NCI-H187 (cell line): ENCODE measurements at places on chromosomes 6 and 20.

DNA sequence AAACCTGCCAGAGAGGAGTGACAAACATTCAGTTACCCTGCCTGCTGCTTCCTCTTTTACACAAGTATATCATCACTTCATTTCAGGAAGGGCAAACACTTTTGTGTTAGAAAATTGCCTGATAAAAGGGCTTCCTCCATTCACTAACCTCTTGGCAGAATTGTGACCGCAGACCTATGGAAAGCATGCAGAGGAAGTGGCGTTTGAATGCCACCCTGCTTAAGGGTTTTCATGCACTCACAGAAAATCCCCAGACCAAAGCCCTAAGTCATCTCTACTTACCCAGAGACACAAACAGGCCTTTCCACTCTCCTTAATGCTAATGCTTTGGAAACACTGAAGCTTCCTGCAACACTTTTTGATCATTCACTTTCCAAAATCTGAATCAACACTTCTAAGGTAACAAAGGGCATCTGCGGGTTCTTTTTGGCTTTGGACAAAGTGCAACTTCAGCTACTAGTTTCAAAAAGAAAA, 22.1 kb upstream of the RALGAPA2 start:
- DNase-seq = no peak

- no peak for DNase-seq
These were observed 68.9 kb downstream of the PERP start for GRCh38 chr6:138038142-138038870.

- no peak for DNase-seq
These were observed 28.2 kb upstream of the FUCA2 start for GRCh38 chr6:143539734-143540133.

GRCh38 chr6:39906318-39906761, 27.9 kb downstream of the MOCS1 start:
- no peak for DNase-seq

DNA sequence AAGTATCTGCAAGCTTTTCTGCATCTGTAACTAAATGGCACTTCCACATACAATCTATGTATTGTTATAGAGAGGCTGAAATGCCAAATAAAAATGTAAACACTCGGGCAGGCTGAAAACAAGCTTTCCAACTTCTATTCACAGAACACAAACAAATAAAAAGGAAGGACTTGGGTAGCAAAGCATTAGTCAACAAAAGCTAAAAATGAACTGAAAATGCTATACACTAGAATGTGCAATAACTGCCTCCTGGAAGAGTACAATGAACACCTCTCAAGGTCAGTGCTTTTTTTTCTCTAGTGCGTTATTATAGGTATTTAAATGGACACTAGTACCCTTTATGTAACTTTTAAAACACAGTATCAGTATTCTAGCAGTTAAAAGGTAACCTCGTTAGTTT, 31.4 kb downstream of the STK38 start:
- DNase-seq = no peak

DNA sequence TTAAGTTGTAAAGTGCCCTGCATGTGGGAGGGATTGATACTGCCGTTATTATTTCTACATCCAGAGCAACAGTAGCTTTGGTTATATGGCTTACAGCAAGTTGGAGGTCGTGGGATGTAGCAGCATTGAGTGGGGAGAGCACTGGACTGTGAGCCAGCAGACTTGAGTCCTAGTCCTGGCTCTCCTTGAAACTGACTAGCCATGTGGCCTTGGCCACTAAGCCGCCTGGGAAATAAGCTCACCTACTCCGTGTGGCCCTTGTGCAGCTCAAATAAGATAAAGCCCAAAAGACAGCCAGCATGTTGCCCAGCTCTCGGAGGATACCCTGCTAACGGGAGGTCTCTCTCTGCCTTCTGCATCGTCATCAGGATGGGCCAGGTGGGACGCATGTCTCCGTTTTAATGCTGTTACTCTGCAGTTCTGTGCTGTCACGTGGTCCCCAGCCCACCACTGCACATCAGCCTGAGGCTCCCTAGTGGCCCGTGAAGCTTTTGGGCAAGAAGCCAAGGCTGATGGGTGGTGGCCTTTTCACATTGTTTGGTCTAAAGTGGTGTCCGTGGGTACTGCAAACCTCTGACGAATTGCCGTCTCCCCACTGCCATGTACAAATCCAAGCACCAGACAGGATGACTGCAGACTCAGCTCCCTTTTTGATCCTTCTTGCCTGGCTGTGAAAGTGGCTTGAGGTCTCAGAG, 7.9 kb downstream of the EPB41L1 start:
- no peak for DNase-seq

DNA sequence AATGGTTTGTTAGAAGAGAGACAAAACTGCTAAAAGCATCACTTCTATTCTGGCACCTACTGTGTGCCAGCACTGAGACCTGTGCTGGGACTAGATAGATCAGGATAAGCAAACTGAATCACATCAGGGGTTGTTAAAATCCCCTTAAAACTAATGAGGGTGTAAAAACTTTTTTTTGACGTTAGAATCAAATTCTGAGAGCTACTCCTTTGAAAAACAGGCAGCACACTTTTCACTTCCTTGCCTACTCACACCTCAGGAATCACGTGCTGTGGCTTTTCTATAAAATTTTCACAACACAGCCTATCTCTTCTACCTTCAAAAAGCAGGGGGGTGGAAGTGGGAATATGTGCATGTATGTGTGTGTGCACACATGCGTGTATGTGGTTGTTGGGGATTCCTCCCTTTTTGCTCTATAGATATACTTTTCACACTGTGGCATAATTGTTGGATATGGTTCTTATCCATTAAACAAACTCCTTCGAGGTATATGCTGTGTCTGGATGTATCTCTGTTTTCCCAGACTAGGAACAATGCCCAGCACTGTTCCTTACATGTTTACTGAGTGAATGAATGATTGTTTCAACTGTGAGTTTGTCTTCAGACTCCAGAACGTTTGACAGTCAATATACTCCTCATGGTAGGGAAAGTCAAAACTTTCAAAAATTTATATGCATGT, 105.4 kb downstream of the FYN start:
- no peak for DNase-seq

GRCh38 chr6:36298027-36298426, 28.2 kb downstream of the PNPLA1 start:
- DNase-seq = no peak

GRCh38 chr20:14093652-14094051, 98.3 kb downstream of the MACROD2 start:
- DNase-seq = peak; percentile 11

DNA sequence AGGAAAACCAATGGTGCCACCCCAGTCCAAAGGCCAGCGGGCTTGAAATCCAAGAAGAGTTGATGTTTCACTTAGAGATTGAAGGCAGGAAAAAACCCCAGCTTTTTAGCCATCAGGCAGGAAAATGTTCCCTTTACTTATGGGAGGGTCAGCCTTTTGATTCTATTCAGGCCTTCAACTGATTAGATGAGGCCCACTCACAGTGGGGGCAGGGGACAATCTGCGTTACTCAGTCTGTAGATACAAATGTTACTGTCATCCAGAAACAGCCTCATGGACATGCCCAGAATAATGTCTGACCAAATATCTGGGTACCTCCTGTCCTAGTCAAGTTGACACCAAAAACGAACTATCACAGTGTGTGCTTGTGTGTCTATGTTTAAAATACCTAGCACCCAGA, 121.2 kb upstream of the KCNQ5 start:
- no peak for DNase-seq

GRCh38 chr6:35385457-35386202, 43.3 kb downstream of the PPARD start:
- DNase-seq = peak; percentile 40

- DNase-seq = no peak
These were observed 51.1 kb downstream of the ENPP1 start for GRCh38 chr6:131858765-131859415.

GRCh38 chr6:84466511-84466910, 239.1 kb upstream of the CEP162 start:
- no peak for DNase-seq

DNA sequence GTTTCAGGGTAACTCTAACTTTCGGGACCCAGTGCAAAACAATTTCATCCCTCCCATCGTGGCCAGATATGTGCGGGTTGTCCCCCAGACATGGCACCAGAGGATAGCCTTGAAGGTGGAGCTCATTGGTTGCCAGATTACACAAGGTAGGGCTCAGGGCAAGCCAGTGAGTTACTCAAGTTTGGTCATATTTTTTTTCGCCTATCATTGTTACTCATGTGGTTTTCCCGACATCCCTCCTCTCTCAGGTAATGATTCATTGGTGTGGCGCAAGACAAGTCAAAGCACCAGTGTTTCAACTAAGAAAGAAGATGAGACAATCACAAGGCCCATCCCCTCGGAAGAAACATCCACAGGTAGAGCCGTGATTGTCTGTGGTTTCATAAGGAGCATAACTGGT, 58.2 kb downstream of the DCBLD1 start:
- DNase-seq = no peak

GRCh38 chr6:157562997-157563396, 182.0 kb downstream of the ZDHHC14 start:
- no peak for DNase-seq

- DNase-seq = no peak
These were observed 359.3 kb upstream of the PLCB4 start for GRCh38 chr20:8709627-8710026.

DNA sequence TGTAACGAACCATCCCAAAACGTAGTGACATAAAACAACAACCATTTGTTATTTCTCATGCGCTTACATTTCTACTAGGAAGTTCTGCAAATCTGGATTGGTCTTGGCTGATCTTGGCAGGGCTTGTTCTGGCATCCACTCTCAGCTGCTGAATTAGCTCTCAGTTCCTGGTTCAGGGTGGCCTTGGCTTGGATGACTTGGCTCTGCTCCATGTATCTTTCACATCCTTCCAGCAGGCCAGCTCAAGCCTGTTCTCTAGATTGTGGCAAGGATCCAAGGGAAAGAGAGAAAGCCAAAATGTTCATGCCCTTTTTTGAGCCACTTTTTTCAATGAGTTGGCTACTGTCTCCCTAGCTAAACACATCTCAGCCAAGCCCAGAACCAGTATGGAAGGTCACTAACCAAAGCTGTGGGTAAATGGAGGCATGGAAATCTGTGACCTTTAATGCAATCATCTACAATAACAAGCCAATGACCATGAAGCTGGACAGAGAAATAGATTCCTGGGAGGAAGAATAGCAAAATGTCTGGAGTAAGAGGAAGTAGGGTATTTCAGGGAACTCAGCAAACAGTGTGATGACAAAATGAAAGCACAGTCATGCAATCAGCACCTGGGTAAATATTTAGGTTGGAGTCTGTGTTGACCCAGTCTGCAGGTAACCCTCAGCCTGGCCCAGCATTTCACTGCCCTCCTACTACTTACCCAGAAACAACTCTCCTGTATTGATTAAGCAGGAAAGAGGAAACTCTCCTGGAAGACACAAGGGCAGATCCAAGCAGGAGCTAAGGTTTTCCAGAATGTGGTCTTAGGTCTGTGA, 32.7 kb upstream of the SNAP25 start:
- DNase-seq = no peak

- no peak for DNase-seq
These were observed 12.1 kb upstream of the ZBP1 start for GRCh38 chr20:57632286-57632685.

GRCh38 chr6:154039231-154039842, at the start of gene OPRM1:
Gene OPRM1, plus strand, starts transcription at chr6:154039240. Its CDS starts 305 bp downstream, at chr6:154039545.
- DNase-seq = no peak

DNA sequence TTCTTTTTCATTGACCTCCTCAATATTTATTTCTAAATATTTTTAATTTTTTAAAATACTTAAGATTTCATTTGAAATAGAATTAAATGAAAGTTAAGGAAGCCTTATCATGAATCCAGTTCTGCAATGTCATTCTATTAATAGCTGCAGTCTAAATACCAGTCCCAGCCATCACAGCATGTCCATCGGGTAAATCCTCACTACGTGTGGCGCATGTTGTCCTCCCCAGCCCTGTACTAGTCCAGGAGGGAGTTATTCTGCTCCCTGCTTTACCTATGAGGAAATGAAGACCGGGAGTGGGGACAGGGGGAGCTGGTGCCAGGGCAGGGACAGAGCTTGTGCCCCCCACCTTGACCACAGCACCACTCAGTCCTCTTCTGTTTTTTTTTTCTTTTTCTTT, 125.1 kb upstream of the QKI start:
- DNase-seq = no peak

- no peak for DNase-seq
These were observed 46.0 kb upstream of the IL17A start for GRCh38 chr6:52139985-52140680.

- no peak for DNase-seq
These were observed 115.4 kb downstream of the MYO6 start for GRCh38 chr6:75864446-75864845.

DNA sequence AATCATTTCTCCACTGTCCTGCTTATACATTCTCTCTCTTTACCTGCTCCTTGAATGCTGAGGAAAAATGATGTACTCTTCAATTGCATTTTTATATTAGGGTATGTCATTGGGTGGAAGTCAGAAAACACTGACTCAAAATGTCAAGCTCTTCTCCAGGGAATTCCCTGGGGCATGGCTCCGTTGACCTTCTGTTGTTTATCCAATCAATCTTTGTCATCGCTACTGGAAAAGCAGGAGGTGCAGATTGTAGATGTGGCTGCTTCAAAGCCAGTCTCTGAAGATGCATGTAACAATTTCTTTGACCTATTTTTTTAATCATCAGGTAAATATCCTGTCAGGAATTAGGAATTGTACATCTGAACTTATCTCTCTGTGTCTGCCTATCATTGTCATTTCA, 63.9 kb upstream of the TENT5A start:
- DNase-seq = no peak

DNA sequence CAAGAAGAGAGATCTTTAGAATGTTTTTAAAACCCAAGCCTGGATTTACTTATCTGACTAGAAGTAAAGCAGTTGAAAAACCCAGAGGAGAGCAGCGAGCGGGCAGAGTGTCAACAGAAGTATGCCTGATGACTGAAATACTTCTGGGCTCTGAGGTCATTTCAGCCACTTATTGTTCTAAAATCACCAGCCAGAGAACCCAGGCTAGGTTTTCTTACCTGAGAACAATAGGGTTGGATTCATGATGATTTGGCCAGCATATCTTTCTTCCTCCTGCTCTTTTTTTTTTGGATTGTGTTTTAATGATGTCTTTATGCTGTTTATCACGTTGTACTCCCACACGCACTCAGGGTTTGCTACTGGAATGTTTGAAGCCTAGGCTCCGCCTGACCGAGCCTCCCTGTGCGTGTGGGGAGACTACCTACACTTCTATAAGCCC, 63.0 kb upstream of the KIF25 start:
- no peak for DNase-seq

- no peak for DNase-seq
These were observed 763 bp downstream of the C6orf47 start for GRCh38 chr6:31659649-31660380.

- DNase-seq = peak; percentile 92
These were observed 91.0 kb upstream of the RIPOR2 start for GRCh38 chr6:25026723-25027122.

GRCh38 chr20:53077373-53078205, 105.4 kb downstream of the TSHZ2 start:
- no peak for DNase-seq
